ENCODE measurements at places on chromosomes 4 and X. TPM values are rescaled to one million over a fixed set of nuclear protein-coding genes. Genes with fewer than 3 reads are reported as not detected.
A peak's percentile ranks its signal among the peaks of the same experiment; 100 is the strongest.

The GPR173 gene
- total RNA-seq, result not detected

The SSX4B gene
- 3.0 TPM for total RNA-seq

The CFAP99 gene
- total RNA-seq, result 0.18 TPM

The SYTL5 gene
- total RNA-seq, result 0.09 TPM

The MEPE gene
- not detected for total RNA-seq

The SMAD1 gene
- not detected for total RNA-seq

The MAGEE2 gene
- not detected for total RNA-seq

The UCHL1 gene
- 0.42 TPM for total RNA-seq

The ARHGAP24 gene
- total RNA-seq, result 12.6 TPM

The UGT2A3 gene
- total RNA-seq, result 0.11 TPM

The CD38 gene
- not detected for total RNA-seq

DNA sequence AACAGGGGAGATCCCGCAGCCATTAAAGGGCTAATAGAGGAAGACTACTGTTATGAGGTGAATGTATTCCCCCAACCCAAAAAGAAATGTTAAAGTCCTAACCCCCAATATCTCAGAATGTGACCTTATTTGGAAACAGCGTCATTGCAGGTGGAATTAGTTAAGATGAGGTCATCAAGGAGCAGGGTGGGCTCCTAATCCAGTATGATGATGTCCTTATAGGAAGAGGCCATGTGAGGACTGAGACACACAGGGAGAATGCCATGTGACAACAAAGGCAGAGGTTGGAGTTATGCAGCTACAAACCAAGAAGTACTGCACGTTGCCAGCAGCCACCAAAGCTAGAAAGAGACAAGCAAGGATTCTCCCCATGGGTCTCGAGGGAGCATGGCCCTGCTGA is 14.3 kb downstream of the SPP1 start:
- peaks cover 3% of the 10 kb centered on the region for H3K27me3 ChIP-seq
- no peaks in the 10 kb centered on the region for H3K4me1 ChIP-seq
- no peak overlapping the region for H3K27ac ChIP-seq
- no peak overlapping the region for H3K4me3 ChIP-seq
- DNase-seq, result no peak

DNA sequence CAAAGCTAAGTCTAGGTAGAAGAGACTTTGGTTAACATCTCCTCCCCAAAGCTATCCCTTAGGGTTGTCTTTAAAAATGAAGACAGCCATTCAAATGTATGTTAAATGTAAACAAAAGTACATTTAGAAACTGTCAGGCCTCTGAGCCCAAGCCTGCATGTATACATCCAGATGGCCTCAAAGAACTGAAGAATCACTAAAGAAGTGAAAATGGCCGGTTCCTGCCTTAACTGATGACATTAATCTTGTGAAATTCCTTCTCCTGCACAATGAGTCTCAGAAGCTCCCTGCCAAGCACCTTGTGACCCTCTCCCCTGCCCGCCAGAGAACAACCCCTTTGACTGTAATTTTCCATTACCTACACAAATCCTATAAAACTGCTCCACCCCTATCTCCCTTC is 377.9 kb downstream of the FAM133A start:
- no peak overlapping the region for H3K27ac ChIP-seq
- H3K27me3 ChIP-seq, result no peaks in the 10 kb centered on the region
- no peaks in the 10 kb centered on the region for H3K4me1 ChIP-seq
- no peaks in the 10 kb centered on the region for H3K36me3 ChIP-seq
- no peak overlapping the region for H3K4me3 ChIP-seq

- H3K36me3 ChIP-seq, result no peaks in the 10 kb centered on the region
- no peak overlapping the region for H3K4me3 ChIP-seq
- H3K27me3 ChIP-seq, result no peaks in the 10 kb centered on the region
These were observed 31.2 kb upstream of the VCX3B start for GRCh38 chrX:8433109-8434062.

DNA sequence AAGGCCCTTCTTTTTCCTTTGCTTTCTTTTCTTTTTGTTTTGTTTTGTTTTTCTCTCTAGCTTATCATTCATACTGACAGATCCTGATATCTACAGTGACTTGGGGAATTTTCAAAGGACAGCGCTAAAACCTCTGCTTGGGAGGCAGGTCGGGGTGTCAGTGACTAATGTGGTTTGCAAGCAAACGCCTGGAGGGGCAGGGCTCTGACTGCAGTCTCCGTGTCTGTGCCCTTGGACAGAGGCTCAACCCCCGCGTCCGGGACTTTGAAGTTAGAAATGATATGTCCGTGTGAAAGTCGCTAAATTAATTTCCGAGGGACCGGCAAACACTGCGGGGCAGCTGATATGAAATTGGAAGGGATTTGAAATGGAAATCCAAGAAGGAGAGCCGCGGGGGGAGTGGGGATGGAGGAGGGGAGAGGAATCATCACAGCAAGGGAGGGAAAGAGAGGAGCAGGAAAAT is 312.4 kb downstream of the DHRSX start:
- DNase-seq, result peak; percentile 29
- H3K36me3 ChIP-seq, result no peaks in the 10 kb centered on the region
- H3K27ac ChIP-seq, result peak overlapping the region; percentile 58
- no peaks in the 10 kb centered on the region for H3K27me3 ChIP-seq
- H3K4me1 ChIP-seq, result peaks cover 13% of the 10 kb centered on the region
- 0 out of 2 replicates have a peak overlapping the region, but pooled peaks have one; percentile 11 for H3K4me3 ChIP-seq

DNA sequence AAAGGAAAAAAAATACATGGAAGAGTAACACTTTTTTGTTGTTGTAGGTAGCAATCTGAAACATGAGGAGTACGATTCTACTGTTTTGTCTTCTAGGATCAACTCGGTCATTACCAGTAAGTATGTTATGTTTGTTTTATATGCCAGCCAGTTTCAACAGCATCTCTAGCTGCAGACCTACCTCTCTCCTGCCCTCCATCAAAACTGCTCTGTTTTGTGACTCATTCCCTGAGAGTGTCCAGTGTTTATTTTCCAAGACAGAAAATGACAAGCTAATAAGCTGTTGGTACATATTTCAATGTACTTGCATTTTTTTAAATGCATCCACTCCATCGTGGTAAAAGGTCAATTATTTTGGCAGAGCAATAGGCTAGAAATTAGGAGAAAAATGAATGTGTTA is 347 bp downstream of the AMTN start:
- no peak for DNase-seq
- H3K4me1 ChIP-seq, result no peaks in the 10 kb centered on the region
- no peak overlapping the region for H3K4me3 ChIP-seq
- no peak overlapping the region for H3K27ac ChIP-seq
- H3K36me3 ChIP-seq, result no peaks in the 10 kb centered on the region

GRCh38 chr4:138832563-138832962 is 183.0 kb upstream of the NOCT start:
- no peaks in the 10 kb centered on the region for H3K36me3 ChIP-seq
- no peak overlapping the region for H3K4me3 ChIP-seq
- H3K4me1 ChIP-seq, result no peaks in the 10 kb centered on the region
- H3K27ac ChIP-seq, result no peak overlapping the region
- no peak for DNase-seq

DNA sequence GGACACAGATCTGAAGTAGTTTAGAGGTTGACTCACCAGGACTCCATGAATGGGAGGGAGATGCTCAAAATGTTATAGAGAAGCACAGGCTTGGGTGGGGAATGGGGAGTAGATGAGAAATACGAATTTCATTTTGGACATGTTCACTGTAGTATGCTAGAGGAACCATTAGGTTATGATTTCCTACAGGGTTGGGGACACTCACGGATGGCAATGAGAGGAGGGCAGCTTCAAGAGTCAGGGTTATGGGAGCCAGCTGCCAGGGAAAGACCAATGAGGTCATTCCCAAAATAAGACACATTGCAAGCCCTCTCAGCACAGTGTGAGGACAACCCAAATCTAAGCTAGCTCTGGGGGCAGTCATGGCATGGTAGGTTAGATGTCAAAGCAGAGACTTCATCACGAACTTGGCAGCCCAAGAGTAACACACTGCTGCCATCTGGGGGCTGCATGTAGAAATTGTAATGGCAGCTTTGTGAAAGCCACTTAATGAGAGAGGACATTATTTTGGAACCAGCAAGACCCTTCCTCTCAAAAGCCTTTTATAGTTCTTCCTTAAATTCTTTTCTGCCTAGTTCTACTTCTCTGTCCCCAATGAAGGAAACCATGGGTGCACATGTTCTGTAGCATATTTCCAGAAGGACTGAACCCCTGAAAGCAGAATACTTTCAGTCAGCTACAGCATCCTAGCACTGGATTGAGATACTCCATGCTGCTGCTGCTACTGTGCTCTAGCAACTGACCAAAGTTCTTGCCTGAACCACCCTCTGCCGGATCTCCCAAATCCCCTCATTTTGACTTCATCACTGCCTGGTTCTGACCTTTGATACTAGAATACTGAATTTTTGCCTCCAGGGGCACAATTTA is 16.2 kb upstream of the ZCCHC12 start:
- no peaks in the 10 kb centered on the region for H3K4me1 ChIP-seq
- no peak overlapping the region for H3K4me3 ChIP-seq
- no peak overlapping the region for H3K27ac ChIP-seq
- no peaks in the 10 kb centered on the region for H3K36me3 ChIP-seq
- DNase-seq, result peak; percentile 35

DNA sequence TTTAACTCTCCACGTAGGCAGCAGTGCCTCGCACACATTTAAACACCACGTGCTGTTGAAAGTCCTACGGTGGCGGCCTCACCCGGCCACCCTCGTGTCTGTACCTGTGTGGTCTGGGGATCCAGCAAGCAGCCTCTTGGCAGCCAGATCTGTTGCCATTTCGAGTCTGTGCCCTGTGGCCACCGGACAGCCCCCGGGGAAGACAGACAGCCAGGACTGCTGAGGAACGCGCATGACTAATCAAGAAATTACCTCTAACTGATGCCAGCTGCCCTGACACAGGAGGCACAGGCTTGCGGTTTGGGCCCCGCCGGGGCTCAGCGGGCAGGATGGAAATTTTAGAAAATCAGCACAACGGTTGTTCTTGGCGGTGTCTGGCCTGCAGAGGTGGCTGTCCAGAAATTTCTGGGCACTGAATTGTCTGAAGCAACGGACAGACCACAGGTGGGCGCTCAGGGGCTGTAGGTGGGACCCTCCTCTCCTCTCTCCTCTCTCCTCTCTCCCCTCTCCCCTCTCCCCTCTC is 15.6 kb upstream of the ASMTL start:
- no peaks in the 10 kb centered on the region for H3K4me1 ChIP-seq
- DNase-seq, result no peak
- no peak overlapping the region for H3K4me3 ChIP-seq
- no peak overlapping the region for H3K27ac ChIP-seq

- H3K4me1 ChIP-seq, result peaks cover 3% of the 10 kb centered on the region
- no peak overlapping the region for H3K27ac ChIP-seq
- H3K4me3 ChIP-seq, result no peak overlapping the region
- H3K36me3 ChIP-seq, result no peaks in the 10 kb centered on the region
These were observed 45.3 kb upstream of the PGRMC1 start for GRCh38 chrX:119190831-119191230.

DNA sequence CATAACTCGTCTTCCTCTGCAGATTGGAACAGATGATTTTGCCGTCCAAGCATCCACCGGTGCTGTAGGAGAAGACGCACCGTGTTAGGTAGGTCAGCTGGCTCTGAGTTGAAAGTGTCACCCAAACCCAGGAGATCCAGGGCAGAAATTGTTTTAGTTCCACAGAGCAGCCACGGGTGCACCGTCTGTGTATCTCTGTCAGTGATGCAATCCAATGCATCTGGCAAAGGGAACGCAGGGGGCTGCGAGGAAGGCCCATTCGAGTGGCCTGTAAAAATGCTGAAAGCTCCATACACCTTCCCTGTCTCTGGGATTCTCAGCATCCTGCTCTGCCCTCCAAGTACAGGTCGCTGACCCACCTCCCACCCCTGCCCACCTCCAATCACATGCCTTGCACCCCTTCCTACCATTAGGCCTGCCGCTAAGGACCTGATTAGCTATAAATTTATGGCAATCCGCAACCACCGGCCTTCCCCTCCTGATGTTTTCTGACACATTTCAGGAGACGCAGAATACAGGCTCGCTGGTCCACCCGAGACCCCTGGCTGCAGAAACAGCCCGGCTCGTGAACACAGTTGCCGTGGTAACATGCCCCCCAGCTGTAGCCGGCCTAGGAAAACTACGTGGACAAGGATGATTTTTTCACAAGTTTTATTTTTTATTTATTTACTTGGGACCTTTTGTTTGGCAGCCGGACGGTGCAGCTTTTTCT is 39.7 kb upstream of the SHOX start:
- no peaks in the 10 kb centered on the region for H3K27me3 ChIP-seq
- H3K4me1 ChIP-seq, result no peaks in the 10 kb centered on the region
- H3K4me3 ChIP-seq, result no peak overlapping the region
- no peaks in the 10 kb centered on the region for H3K36me3 ChIP-seq
- DNase-seq, result no peak
- no peak overlapping the region for H3K27ac ChIP-seq

DNA sequence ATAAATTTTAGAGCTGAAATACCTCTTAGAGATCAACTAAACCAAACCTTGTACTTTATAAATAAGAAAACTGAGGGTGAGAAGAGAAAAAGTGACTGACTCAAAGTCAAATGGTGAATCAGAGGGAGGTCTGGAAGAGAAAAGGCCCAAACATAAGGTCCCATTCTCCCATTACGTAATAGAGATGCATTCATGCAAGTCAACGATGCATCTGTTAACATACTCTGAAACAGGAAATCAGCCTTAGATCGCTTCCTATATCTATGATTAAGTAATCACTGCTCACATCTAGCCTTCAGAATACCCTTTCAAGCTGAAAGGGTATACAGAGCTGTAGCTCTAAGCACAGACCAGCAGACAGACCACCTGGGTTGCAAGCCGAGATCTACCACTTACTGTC is 6.5 kb downstream of the RNF150 start:
- no peaks in the 10 kb centered on the region for H3K36me3 ChIP-seq
- DNase-seq, result no peak
- no peak overlapping the region for H3K4me3 ChIP-seq
- H3K27me3 ChIP-seq, result peaks cover 3% of the 10 kb centered on the region
- H3K4me1 ChIP-seq, result no peaks in the 10 kb centered on the region

GRCh38 chr4:152045807-152046571 is 285.2 kb upstream of the GATB start:
- H3K36me3 ChIP-seq, result no peaks in the 10 kb centered on the region
- peaks cover 2% of the 10 kb centered on the region for H3K27me3 ChIP-seq
- no peaks in the 10 kb centered on the region for H3K4me1 ChIP-seq
- peak; percentile 50 for DNase-seq
- H3K27ac ChIP-seq, result no peak overlapping the region

- peaks cover 15% of the 10 kb centered on the region for H3K27me3 ChIP-seq
- no peak overlapping the region for H3K27ac ChIP-seq
- H3K36me3 ChIP-seq, result no peaks in the 10 kb centered on the region
- no peaks in the 10 kb centered on the region for H3K4me1 ChIP-seq
- no peak overlapping the region for H3K4me3 ChIP-seq
These were observed 49.6 kb downstream of the PROM1 start for GRCh38 chr4:16034010-16034748.

GRCh38 chr4:79258614-79259176 is 67.2 kb downstream of the NAA11 start:
- no peaks in the 10 kb centered on the region for H3K27me3 ChIP-seq
- no peaks in the 10 kb centered on the region for H3K36me3 ChIP-seq
- H3K4me1 ChIP-seq, result no peaks in the 10 kb centered on the region
- no peak overlapping the region for H3K27ac ChIP-seq

DNA sequence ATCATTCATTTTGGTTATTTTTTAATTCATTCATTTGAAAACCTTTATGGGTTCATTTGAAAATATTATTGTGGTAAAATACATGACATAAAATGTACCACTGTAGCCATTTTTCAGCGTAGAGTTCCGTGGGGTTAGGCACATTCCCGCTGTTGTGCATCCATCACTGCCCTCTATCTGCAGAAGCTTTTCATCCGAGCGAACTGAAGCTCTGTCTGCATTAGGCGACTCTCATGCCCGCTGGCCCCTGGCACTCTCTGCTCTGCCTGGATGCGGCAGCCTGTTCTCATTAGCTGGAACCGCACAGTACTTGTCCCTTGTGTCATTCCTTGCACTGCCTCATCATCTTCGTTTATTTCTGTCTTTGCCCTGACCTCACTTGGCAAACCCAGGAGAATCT is 17.5 kb downstream of the CFAP99 start:
- no peak overlapping the region for H3K27ac ChIP-seq
- no peak for DNase-seq
- no peaks in the 10 kb centered on the region for H3K27me3 ChIP-seq
- peaks cover 37% of the 10 kb centered on the region for H3K4me1 ChIP-seq
- no peaks in the 10 kb centered on the region for H3K36me3 ChIP-seq
- H3K4me3 ChIP-seq, result no peak overlapping the region
